Colonic mucosa (tissue), 4 donors: ENCODE measurements at places on chromosomes 7 and 10.
A peak's percentile ranks its signal among the peaks of the same experiment; 100 is the strongest.

DNA sequence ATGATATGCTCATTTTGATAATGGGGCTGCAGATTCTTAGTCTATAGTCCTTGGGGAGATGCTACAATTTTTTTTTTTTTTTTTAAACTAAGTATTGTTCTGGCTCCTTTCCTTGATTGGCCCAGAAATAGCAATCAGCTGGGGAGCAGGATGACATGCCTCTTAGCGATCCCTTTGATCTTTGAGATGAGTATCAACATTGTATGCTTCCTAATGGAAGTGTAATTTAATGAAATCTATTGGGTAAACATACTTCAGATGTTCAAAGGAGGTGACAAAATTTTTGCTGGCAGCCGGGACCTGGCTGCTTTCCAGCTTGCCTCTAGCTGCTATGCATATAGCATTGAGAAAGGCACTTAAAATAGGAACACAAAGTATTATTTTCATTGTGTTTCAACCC lies 43.5 kb downstream of the VTI1A start:
- no peak for DNase-seq

DNA sequence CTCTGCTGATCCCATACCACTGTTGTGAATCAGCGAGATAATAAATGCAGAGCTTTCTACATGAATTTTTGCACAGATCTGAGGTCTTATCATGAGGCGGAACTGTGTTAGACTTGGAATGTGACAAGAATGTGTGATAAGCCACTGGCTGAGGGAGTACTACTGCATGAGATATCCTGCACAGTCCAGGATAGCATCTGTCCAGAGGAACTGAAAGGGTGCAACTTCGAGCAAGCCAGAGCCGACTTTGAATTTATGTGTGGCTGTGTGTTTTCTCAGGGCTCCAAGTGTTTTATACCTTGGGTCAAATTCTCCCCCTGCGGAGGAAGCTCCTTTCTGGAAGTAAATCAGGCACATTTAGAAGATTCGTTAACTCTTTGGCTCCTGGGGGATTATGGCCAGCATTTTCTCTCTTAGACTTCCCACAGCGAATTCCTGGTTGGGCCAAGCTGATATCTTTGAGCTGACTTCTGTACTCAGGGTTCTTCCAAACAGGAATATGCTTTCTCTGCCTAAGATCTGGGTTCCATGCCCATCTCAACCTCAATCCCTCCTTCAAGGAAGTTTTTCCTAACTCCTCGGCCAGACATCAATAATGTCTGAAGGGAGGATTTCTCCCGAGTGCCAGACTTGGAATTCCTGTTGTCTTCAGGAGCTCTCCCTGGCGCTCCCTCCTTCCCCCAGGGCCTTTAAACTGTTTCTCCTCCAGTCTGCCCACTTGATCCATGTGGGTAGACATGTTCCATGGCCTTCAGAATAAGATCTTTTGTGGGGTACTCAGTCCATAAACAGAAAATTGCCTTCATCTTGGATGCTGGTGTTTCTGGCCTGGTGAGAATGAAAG lies 2.5 kb upstream of the MEST start:
- no peak for DNase-seq

DNA sequence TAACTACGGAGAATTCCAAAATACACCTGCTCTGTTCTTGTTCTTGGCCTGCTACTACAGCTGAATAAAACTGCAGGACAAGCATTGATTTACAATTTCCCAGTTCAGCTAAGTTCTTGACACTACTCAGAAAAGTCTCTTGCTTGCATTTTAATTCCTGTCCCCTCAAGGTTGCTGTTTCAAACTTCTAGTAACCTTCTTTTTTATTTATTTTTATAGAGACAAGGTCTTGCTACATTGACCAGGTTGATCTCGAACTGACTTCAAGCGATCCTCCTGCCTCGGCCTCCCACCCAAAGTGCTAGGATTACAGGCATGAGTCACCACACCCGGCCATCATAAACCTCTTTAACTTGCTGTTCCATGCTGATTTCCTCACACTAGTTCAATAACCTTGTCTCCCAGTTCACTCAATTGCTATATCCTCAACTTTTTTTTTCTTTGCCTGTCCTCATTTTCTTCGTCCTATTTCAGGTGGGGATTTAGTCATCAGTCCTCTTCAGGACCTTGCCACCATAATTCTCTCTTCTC lies 79.9 kb downstream of the ARHGAP21 start:
- peak; percentile 63 for DNase-seq

- DNase-seq: no peak
Measured at GRCh38 chr10:6786579-6787031, 206.5 kb upstream of the PRKCQ start.
